Testis (tissue), 5 donors: ENCODE measurements at places on chromosomes 2 and 18.

- DNase-seq: no peak
Observed at GRCh38 chr18:10081492-10081891, 167.7 kb downstream of the VAPA start.

- DNase-seq: no peak
Observed at GRCh38 chr2:98020516-98020915, 24.8 kb upstream of the TMEM131 start.

GRCh38 chr2:233087713-233088112 lies 27.6 kb downstream of the INPP5D start:
- DNase-seq: no peak

- DNase-seq: no peak
Observed at GRCh38 chr2:52933878-52934277, 833.7 kb upstream of the CHAC2 start.

GRCh38 chr2:126657148-126657635 lies 1.2 kb downstream of the GYPC start:
- DNase-seq: peak; percentile 44

DNA sequence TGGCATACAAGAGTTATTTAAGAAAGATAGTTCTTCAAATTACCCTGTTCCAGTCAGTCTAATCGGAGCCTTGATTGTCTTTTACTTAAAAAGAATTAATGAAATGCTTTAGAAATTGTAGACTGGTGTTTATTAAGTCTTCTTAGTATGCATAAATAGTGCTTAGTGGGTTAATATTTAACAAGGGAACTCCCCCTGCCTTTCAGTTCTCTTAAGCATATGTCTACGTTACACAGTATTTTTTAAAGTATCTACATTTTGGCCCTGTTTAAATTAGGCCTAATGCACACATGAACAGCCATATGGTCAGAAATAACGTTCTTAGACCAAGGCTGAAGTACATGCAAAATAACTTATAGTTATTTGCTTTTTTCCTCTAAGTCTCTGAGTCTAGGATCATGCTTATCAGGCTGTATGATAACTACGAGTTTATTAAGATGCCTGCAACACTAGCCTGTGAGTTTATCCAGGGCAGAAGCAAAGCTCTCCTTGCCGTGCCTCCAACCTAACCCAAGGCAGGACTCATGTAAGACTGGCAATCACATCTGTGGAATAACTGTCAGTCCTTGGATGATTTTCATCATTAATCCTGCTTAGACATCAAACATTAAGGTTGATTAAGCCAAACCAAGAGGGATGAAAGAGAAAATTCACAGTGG lies 6.7 kb downstream of the BCL2 start:
- no peak for DNase-seq

DNA sequence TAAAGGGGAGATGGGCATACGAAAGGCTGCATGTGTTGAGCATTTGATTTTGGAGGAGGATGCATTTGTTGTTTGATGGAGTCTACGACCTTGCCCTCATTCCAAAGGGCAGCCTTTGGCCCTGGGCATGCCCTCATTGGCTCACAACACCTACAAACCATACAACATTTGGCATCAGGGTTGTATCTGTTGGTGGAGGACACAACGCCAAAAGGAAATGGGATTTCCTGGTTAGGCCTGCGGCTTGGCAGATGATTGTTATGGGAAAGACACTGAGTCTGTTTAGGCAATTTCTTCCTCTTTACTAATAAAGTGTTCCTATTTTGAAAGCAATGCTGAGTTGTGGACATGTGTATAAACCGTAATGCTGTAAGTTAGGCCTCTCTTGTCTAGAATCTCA lies 246.9 kb downstream of the LDLRAD4 start:
- DNase-seq: no peak

- DNase-seq: peak; percentile 90
Observed at GRCh38 chr2:18299423-18300212, 260.8 kb downstream of the RDH14 start.

DNA sequence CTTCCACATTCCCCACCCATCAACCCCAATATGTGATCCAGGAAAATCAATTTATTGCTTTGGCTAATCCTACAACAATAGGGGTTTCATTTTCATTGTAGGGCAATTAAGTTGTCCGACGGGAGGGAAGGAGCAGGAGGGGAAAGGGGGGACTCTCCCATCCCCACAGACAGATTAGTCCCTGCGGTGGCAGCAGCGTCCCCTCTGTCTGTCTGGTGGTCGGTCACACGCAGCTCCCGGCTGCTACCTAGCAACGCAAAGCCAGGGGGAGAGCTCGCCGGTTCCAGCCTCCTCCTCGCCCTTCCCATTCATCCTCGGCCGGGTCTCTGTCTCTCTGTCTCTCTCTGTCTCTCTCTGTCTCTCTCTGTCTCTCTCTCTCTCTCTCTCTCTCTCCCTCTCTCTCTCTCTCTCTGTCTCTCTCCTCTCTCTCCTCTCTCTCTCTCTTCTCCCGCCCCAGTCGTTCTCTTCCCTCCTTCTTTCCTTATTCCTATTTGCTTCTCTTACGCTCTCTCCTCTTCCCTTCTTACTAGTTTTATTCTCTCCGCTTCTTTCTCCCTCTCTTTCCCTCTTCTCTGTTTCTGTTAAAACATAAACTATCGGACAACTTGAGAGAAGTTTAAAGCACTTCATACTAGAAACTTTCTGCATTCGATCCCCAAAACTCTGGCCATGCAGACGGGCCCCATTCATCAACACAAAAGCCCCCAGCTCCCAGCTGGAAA lies 1.2 kb downstream of the LRP2 start:
- DNase-seq: peak; percentile 41
